HCT116 (cell line): ENCODE measurements at places on chromosomes 4 and X. TPM values are rescaled to one million over a fixed set of nuclear protein-coding genes. Genes with fewer than 3 reads are reported as not detected.

The MAGEA1 gene
- not detected for total RNA-seq

The ZNF711 gene
- 6.1 TPM for total RNA-seq

The ANOS1 gene
- 0.12 TPM for total RNA-seq

The PDGFRA gene
- 0.25 TPM for total RNA-seq

The CWH43 gene
- total RNA-seq: not detected

The CSAG3 gene
- total RNA-seq: 44.1 TPM

The LPAR4 gene
- total RNA-seq: not detected

The RHOXF2 gene
- total RNA-seq: 0.12 TPM

The ERAS gene
- not detected for total RNA-seq

The PSAPL1 gene
- total RNA-seq: 0.05 TPM

The GUCY1B1 gene
- not detected for total RNA-seq

The MAOB gene
- total RNA-seq: 28.2 TPM

The PRSS12 gene
- 13.8 TPM for total RNA-seq

The ADH7 gene
- total RNA-seq: not detected

The FGF5 gene
- total RNA-seq: not detected

The GAGE12F gene
- not detected for total RNA-seq

The PLAC1 gene
- total RNA-seq: 0.34 TPM

The FAM133A gene
- not detected for total RNA-seq

The GAGE12H gene
- not detected for total RNA-seq

The ENAM gene
- total RNA-seq: not detected

The XK gene
- total RNA-seq: 2.6 TPM

The MAOA gene
- 13.6 TPM for total RNA-seq

The GABRQ gene
- 4.2 TPM for total RNA-seq

The NDP gene
- not detected for total RNA-seq

The ZCCHC12 gene
- total RNA-seq: 0.89 TPM
